ENCODE measurements at places on chromosomes 16 and 17. TPM values are rescaled to one million over a fixed set of nuclear protein-coding genes. Genes with fewer than 3 reads are reported as not detected.
A peak's percentile ranks its signal among the peaks of the same experiment; 100 is the strongest.

The MLLT6 gene
- total RNA-seq: 40.2 TPM

DNA sequence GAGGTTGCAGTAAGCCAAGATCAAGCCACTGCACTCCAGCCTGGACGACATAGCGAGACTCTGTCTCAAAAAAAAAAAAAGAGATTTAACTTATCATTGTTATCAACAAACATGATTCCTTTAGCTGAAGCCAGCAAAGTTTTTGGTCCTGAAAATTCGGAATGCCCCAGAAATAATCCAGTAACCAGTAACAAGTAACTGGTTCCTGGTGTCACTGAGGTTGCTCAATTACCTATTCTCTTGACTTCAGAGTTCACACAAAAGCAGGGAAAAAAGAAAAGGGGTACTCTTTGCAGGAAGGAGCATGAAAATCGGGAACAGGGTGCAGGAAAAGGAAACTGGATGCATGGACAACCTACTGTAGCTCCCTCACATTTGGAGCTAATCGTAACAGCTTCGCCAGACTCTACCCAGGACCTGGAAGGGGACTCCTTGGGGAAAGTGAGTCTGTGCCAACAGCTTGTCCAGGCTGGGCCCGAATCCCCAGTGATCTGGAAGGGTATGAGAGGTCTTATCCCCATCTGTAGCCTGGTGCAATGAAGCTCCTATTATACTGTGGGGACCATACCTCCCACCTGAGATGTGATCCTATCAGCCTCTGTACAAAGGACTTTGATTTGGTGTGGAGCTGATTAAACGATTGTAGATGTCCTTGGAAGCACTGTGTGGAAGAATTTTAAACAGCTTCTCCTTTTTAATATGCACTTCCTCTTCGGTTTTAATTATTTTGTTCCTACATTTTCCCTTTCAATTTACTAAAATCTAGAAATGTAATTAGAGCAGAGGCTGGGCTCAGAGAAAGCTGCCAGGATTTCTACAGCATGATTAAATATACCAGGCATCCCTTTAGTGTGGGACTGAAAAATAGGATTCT lies 3.4 kb upstream of the SPOP start:
- ATAC-seq: no peak

GRCh38 chr16:55297062-55297909 lies 26.7 kb upstream of the IRX6 start:
- ATAC-seq: peak; percentile 81

DNA sequence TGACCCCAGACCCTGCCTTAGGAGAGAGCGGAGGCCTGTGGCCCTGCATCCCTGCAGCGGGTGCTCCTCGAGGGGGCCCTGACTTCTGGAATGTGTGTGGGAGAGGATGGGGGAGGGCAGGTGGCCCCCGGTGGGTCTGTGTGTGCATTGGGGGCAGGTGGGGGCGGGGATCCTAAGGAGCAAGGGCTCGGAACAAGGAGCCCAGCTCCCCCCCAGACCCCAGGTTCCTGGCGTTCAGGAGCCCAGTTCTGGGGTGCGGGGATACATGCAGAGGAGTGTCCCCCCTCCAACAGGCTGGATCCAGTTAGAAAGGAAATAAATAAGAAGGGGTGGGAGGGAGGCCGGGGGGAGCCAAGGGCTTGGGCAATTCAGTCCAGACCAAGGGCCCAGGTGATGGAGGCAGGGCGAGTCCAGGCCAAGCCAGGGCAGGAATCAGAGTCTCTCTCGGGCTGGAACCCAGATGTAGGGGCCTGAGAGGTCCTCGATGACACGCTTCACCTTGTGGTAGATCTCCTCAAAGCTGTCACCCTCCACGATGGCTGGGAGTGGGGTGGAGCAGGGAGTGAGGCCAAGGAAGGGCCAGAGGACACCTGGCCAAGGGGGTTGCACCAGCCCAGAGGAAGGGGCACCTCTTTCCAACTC lies 11.2 kb upstream of the ASGR1 start:
- no peak for ATAC-seq
